ENCODE measurements at places on chromosomes 12 and 14.

GRCh38 chr14:79510659-79511058, 700.6 kb downstream of the DIO2 start:
- DNase-seq = no peak

- DNase-seq = no peak
Measured at GRCh38 chr12:113133036-113133435, 2.5 kb downstream of the RASAL1 start.

GRCh38 chr12:46354111-46354801, 18.3 kb downstream of the SLC38A2 start:
- DNase-seq = no peak

- no peak for DNase-seq
Measured at GRCh38 chr12:57874166-57875108, 27.9 kb upstream of the CTDSP2 start.

DNA sequence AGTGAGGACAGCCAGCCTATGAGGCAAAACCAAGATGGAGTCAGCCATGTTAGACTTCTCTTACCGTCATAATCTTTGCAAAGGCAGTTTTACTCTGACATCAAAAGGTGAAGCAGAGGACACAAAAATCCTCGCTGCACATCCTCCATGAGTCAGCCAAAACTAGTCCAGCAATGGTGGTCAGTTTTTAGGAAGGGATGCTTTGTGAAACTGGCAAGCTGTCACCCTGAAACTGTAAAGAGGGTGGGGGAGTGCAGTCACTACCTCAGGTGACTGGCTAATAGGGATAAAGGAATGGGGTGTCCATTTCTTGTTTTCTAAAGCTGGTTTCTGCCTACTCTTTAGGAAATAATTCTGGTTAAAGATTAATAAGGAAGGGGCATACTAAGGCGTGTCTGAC, 5.4 kb upstream of the CIPC start:
- DNase-seq = no peak

DNA sequence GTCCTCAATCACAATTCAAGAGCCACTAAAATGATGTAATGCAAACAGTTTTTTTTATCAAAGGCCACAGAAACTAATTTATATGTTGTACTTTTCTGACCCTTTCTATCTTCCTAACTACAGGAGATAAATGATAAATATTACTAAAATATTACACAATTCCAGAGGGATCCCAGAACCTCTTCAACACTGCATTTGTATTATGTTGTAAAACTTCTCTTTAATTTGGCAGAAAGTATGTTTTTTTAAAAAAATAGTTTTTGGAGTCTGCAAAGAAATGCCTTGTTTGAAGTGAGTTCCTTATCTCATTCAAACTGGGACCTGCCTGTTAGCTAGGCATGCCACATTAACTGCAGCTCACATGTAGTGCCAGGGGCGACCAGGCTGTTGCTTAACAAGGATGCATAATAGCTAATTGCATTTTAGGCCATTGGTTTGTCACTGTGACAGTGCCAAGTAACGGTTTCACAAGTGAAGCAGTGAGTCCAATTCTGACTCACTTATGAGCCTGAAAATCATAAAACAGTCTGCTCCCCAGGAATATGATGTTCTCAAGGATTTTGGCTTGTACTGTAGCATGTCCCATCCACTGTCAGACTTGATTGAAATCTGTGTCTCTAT, 266.9 kb downstream of the KTN1 start:
- DNase-seq = no peak

GRCh38 chr12:53414756-53415417, 8.8 kb upstream of the AMHR2 start:
- no peak for DNase-seq

GRCh38 chr12:103105971-103106597, 148.6 kb downstream of the ASCL1 start:
- no peak for DNase-seq

DNA sequence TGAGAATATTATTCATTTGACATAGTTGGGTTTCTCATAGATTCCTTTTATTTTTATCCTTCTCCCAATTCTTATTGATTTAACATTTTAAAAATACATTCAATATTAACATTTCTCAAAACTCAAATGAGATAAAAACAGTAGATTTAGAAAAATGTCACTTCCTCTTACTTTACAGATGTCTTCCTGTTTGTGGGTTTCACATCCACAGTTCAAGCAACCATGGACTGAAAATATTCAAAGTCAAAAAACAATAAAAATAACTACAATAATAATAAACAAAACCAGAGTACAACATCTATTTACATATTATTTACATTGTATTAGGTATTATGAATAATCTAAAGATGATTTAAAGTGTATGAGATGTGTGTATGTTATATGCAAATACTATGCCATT, 111.3 kb upstream of the SLC16A7 start:
- DNase-seq = peak; percentile 1

DNA sequence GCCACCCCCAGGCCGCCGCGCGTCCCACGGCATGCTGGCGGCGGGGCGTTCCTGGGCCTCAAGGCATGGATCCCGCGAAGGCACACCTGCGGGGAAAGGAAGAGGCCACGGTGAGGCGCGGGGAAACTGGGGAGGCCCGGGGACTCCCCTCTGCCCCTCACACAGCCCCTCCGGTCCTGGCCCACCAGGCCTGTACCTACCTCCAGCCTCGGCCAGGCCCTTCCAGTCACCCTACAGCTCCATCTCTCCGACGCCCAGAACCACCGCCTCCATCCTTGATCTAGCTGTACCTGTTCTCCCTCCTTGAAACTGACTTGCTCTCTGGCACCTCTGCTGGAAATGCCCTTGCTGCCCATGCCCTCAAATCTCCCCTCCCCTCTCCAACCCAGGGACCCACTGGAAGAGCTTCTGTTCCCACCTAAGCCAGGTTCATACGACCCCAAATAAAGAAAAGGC, 1.7 kb downstream of the ANKRD9 start:
- DNase-seq = no peak

DNA sequence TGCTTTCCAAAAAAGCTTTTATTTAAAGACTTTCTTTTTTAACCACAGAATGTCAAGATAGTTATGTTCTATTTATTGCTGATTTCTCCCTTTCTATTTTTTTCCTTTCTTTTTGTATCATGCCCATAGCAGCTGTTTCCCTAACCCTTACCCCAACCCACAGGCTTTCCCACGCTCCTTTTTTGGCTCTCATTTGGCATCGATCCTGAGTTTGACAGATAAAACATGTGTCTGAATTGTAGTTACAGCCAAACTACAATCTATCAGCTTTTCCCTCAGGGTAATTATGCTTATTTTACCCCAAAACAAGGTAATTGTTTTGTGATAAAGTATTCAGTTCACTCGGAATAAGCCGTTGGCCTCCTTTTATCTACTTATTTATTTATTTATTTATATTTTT, 46.7 kb downstream of the PDE3A start:
- no peak for DNase-seq

- no peak for DNase-seq
Measured at GRCh38 chr12:1576410-1577241, 17.8 kb downstream of the FBXL14 start.

DNA sequence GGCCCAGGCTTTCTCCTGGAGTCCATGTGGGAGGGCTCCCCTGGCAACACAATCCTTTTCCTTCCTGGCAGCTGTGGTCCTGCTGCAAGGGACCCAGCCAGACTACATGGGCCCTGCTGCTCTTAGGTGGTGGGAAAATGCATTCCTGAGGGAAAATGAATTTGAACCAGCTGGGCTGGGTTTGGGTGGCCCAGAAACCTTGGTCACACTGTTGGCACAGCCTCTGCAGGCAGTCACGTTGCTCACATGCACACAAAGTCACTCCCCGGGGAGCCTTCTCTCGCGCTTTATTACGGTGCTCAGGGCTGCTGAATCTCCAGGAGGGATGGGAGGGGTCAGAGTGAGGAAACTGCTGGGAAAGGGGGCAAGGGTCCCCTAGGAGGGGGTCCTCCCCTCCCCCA, 17.2 kb downstream of the PLEKHG3 start:
- no peak for DNase-seq

DNA sequence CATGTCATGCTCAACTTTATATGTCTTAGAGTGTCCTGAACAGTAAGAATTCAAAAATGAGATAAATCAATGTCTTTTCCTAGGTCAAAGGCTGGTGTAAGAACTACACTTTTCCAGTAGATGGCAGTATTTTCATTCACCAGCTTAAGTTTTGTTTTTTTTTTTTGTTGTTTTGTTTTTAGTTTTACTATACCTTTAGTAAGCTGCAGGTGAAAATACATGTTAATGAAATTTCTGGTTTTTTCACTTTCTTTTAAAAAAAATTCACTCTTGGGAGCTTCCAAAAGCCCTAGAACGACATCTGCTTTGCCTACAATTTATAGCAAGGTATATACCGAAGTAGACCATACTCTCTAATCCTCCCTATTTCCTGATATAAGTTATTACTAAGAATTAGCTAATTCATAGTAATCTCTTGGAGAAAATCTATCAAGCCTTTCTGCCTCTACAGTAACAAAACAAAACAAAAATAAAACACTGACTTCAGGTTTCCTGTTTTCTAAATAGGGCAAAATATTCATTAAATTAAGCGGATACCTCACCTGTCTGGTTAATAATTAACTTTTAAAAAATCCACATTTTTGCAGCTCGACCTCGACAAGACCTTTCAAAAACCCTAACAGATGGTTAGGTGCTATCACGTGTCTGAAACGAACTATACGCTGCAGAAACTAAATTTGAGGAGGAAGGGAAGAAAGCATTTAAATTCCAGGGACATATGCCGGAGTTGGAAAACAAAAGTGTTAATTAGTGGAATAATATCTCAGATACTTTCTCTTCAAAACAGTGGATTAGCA, 2.7 kb upstream of the SAMD4A start:
- no peak for DNase-seq

DNA sequence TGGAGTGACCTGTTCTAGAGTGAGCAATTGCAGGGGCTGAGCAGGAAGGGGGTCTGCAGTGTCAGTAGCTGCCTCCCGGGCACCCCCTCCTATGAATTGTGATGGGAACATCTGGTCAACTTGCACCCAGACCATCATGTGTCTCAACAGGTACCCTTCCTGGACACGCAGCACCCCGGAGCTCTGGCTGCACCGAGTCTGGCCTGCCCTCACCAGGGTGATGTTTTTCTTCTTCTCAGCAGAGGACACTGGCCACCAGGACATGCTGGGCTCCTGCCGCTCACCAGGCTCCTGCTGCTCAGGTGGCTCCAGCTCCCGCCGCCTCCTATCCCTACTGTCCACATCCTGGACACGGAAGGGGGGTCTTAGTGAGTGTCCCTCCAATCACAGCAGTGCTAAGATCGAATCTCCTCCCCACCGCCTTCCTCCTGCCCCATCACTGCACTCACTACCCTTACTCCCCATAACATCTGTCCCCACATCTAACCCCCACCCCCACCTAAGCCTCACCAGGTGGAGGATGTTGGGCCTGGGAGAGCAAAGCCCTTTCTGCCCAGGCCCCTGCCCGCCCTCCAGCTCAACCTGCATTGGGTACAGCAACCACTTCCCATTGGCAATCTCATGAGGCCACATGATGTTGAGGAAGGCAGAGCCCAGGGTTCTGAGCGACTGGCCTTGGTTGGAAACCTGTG, 14.9 kb downstream of the ITGA7 start:
- no peak for DNase-seq

- DNase-seq = no peak
Measured at GRCh38 chr14:54669721-54670561, 103.0 kb downstream of the SAMD4A start.

DNA sequence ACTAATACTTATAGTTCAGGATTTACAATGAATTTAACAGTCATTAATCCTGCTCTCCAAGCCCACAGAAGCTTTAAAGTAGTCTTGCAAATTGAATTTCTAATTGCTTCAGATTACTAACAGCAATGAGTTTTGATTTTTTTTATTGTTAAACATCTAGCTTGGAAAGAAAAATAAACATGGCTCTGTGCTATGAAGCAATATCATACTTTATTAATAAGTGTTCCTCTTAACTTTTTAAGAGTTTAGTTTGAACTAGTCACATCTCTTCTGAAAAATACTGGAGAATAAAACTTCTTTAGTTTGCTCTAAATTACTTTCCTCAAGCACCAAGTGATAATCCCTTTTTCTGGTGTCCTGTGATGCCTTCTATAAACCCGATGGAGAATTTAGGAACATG, 250.2 kb downstream of the TRHDE start:
- no peak for DNase-seq

GRCh38 chr12:124490584-124491305, 76.7 kb downstream of the NCOR2 start:
- no peak for DNase-seq

DNA sequence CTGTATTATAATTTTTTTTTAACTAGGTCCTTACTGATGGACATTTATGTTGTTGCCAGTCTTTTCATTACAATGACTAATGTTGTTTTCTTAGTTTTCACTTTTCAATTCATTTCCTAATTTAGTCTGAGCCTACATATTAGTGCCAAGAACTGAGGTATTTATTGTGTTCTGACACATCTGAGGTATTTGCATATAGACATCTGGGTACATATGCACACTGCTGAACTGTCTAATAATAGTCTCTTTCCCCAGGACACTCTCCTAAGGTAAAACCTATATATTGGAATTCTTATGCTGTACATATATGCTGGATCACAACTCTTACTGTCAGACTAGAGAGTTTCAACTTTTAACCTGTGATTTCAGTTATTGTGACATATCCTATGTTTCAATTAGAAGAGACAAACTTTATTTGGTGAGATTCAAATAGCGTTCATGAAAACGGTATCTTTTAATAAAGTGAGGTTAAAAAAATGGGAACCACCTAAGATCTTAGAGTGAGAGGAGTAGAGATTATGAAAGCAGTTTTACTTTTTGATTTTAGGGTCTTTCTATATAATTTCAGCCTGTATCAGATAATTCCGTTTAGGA, 263.2 kb downstream of the RAD51B start:
- DNase-seq = no peak

DNA sequence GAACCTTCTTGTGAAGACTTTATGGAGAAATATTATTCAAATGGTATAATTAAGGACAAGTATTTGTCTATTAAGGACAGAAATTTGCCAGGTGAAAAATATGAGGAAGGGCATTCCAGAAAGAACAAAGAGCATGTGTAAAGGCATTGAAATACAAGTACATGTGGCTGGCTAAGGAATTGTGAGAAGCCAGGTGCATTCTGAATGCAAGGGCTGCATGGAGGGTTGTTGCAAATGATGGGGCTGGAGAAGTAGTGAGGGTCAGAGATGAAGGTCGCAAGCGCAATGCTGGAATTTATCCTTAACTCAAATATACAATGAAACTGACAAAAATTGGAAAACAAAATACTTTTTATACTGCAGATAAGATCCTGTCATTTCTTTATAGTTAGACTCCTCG, 437.7 kb downstream of the ADAMTS20 start:
- no peak for DNase-seq

Measured in T-helper 2 cell (primary cell).